Stimulated activated CD8-positive, alpha-beta memory T cell treated with anti-CD3 and anti-CD28 coated beads, Interleukin-2, amount 100 ng/mL, for 1 hour (primary cell): ENCODE measurements at places on chromosomes 16 and 17.

DNA sequence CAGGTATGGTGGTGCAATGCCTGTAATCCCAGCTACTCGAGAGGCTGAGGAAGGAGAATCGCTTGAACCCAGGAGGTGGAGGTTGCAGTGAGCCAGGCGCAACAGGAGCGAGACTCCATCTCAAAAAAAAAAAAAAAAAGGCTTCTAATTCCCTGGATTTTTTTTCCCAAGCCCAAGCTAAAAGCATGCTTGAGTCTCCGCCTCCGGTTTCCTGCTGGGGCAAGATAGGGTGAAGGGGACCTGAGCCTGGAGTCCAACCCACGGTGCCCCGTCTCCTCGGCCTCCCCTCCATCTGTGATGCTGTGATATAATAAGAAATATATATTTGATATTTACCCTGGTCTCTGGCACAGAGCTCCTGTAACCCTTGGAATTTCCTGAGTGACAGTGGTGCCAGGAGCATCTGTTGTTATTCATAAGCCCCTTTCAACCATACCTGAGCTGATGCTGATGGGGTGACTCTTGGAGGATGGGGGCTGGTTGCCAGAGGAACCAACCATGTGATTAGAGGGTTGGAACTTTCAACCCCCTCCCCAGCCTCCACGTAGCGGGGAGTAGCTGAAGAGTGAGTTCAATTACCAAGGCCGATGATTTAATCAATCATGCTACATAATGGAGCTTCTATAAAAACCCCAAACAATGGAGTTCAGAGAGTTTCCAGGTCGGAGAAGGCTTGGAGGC lies 12.8 kb upstream of the TNK1 start:
- DNase-seq, result no peak

DNA sequence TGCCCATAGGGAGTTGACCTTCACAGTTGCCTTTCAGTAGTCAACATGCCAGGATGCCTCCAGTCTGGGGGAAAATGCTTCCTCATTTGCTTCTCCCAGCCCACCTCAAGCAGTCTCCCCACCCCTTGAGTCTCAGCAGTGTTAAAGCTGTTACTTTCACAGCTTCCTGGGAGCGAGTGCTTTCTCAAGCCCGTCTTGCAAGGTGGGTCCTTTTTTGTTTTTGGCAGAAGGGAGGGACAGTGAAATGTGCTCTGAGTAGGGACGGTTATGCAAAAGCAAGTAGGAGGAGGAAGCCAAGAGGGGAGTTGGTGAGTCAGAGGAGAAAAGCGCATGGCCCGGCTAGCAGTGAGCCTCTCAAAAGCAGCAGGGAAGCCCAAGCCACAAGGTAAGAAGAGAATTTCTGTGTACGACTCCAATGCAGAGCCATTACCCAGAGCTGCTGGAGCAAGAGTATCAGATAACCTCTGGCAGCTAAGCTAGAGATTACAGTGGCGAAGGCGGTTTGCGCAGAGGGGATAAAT lies at the start of gene CHST4:
TSS of gene CHST4 (plus strand) at position 316 of the 521 bp plus-strand sequence. CDS start 10,252 bp downstream, outside the sequence.
- no peak for DNase-seq

DNA sequence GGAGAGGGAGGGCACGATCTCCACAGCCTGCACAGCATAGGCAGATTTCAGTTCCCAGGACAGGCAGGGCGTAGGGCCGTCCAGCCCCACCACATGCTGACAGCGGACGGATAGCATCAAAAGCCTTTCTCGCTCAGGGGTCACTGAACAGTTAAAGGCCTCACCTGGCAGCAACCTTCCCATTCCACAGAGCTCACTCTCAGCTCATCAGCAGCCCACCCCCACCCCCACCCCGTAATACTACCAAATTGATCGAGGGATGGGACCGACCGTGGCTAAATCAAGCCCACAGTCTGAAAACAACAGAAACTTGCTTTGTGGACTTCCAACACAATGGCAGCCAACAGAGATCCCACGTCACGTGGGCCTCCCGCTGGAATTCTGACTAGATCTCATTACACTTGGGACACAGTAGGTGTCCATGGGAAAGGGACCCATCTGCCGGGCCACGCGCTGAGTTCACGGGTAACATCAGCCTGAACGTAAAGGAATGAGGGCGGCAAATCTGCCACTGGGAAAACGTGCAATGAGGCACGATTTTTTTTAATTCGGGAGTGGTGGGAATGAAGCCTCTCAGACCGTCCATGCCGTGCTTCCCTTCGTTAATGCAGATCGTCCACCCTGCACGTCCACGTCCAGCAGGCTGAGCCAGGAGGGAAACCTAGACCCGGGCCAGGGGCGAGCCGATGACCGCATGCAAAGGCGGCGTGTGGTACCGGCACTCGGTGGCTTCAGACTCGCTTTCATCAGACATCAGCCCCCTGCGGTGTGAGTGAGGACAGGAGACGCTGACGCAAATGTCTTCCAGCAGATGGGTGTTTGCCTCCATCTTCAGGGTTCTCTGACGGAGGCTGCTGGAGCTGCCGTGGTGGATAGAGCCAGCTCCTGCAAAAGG lies 92.1 kb downstream of the TBC1D16 start:
- no peak for DNase-seq

DNA sequence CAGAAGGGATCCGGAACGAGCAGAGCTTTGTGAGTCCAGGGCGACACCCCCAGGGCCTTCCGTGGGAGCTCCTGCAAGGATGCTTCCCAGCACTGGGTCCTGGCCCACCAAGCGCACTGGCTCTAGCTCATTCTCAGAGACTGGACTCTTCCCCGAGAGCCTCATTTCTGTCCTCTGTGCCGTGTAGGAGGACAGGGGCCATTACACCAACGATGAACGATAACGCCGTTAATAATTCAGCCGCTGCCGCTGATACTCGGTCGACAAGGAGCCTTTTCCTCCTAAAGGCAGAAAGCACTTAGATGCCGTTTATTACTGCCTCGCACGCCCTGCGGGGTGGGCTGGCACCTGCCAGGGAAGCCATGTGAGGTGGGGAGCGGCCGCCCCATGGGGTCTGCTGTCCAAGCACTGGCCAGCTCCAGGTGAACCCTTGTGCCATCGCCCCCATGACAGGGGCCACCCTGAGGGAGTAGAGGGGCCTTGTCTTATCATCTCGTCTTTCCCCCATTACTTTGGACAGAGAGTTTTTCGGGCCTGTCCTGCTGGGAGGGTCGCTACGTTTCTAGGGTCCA lies 33.5 kb downstream of the TBC1D16 start:
- DNase-seq, result no peak

GRCh38 chr17:178292-179065 lies 3.0 kb downstream of the DOC2B start:
- DNase-seq, result no peak

- no peak for DNase-seq
Observed at GRCh38 chr17:65035704-65036103, 20.8 kb downstream of the GNA13 start.

DNA sequence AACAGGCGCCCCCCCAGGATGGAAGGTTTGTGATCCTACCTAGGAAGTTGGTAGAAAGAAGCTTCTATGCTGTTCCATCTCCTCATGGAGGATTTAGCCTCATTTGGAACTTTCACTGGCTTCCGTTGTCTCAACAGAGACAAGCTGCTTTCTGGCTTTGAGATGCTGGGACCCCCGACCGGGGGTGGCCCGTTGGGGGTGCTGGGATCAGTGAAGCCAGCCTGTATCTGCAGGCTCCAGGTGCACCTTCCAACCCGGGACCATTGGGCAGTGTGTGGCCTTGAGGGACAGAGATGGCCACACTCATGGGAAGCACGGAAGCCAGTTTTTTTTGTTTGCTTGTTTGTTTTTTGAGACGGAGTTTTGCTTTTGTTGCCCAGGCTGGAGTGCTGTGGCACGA lies 15.4 kb downstream of the CIBAR2 start:
- no peak for DNase-seq

- DNase-seq, result no peak
Observed at GRCh38 chr17:17882082-17882581, 45.3 kb upstream of the SREBF1 start.

DNA sequence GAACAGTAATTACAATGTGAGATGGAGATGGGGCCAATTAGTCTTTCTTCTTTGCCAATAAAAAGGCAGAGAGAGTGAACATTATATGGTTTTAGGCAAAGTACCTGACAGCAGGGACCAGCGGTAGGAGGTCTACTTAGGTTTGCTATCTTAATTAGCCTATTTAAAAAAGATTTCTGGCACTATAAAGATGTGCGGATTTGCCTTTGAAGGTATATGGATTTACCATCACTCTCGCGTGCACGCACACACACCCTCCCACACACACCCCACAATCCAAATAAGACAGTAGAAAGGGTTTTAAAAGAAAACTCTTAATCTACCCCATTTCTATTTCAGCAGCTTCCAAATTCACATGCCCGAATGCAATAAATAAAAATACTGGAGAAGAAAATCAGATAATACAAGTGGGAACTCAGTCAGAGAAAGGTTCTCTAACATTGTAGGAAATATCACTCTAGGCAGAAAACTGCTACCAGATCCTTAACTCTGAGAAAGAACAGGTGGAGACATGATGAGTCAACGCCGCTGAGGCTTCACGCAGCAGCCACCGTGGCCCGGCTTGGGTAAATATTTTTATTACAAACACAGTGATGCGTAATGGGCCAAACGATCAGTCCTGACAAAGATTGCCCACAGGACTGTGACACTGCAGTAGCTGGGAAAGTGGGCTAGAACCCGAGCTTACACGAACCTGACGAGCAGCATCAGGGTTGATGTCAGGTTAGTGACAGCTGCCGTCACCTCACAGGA lies 66.6 kb upstream of the AXIN2 start:
- no peak for DNase-seq

- peak; percentile 64 for DNase-seq
Observed at GRCh38 chr17:17496189-17497064, at the start of gene RASD1. TSS of gene RASD1 (minus strand) at chr17:17496395. CDS start at chr17:17496181, 214 bp downstream.

DNA sequence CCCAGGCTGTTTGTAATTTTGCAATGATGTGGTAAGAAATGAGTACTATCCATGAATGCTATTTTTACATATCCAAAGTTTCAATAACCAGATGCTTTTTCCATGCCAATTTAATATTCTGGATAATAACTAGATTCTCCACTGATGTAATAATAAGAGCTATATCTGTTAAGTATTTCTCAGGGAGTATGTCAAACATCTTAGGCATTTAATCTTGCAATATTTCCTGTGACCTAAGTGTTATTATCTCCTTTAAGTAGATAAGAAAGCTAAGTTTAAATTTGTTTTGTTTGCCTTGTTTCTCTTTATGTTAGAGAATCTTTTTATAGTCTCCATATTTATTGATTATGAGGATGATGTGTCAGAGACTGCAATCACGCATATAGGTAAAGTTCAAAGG lies 32.3 kb upstream of the HS3ST3A1 start:
- no peak for DNase-seq

- DNase-seq, result no peak
Observed at GRCh38 chr17:50508573-50509460, 578 bp downstream of the MYCBPAP start.

- no peak for DNase-seq
Observed at GRCh38 chr17:78897664-78898047, 5.3 kb downstream of the CEP295NL start.

- no peak for DNase-seq
Observed at GRCh38 chr16:58847902-58848661, 114.0 kb upstream of the GOT2 start.

DNA sequence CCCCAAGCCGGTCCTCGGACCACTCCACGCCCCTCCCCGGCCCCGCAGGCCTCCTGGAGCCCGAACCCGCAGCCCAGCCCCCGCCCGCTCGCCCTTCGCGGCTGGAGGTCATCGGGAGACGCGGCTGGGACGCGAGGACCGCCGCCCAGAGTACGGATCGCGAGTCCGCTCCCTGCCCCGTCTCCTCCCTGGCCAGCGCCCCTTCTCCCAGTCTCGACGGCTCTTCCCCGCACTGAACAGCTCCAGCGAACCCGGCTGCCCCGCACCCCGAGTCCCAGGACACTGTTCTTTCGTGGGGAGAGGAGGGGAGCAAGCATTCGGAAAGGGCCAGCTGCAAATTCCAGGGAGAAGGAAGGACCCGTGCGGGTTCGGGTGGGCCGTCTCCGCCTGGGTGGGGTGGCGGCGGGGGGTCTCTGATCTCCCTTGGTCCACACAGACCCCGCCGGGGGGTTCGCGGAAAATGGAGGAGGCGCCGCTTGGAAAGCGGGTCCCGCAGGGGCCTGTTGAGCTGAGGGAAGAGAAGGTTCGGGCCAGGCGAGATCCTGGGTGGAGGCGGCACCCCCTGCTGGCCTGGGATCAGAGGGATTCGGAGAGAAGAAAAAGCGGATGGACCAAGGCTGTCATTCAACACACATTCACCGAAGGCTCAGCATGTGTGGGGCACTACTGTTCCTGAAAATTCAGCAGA lies 632 bp upstream of the RTN4RL1 start:
- DNase-seq, result no peak

DNA sequence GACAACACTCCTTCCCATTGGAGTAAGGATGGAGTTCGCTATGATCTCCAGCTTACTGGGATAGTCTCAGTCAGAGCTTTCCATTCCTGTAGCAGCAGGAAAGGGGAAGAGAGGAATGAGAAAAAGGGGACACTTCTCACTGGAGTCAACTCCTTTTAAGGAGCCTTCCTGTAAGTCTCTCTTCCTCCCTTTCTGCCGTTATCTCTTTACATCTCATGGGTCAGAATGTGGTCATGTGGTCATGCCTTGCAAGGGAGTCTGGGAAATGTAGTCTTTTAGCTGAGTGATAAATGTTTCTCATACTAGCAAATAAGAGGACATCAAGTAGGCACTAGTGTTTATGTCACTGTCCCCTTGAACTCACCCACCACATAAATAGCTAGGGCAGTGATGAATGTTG lies 227.3 kb downstream of the HAPSTR1 start:
- DNase-seq, result no peak

GRCh38 chr16:67530013-67530939 lies 1.6 kb downstream of the RIPOR1 start:
- DNase-seq, result no peak

DNA sequence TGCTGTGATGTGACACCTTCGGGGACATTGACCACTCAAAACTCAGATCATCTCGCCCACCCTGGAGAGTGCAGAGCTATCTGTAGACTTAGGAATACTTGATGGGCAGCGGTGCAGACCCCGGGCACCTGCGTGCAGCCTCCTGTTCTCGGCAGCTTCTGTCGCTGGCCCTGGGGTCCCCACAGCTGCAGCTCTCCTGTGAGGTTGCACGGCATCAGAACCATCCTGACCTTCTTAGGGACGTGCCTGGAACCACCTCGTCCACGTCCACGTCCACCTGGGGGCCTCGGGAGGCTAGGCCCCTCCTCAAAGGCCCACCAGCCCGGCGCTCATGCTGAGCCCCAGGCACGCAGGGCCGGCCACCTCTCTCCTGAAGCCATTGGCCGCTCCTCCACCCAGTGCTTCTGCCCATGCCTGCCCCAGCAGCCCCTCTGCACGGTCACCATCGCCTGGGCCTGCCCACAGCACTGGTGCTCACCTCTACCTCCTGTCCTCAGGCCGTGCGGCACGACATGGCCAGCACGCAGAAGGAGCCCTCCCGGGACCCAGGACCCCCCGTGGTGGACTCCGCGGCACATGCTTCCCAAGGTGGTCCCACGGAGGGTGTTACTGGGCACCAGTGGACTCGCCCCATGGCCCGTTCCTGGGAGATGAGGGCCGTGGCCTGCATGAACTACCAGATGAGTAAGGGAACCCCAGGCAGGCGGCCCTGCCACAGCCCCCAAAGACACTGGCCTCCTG lies 2.3 kb upstream of the WFIKKN1 start:
- DNase-seq, result no peak

DNA sequence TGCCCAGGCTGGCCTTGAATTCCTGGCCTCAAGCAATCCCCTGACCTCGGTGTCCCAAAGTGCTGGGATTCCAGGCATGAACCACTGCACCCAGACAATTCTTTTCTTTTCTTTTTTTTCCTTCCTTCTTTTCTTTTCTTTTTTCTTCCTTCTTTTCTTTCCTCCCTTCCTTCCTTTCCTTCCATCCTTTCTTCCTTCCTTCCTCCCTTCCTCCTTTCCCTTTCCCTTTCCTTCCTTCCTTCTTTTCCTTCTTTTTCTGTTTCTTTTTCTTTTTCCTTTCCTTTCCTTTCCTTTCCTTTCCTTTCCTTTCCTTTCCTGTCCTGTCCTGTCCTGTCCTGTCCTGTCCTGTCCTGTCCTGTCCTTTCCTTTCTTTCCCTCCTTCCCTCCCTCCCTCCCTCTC lies 44.6 kb downstream of the PLCG2 start:
- no peak for DNase-seq
